ENCODE measurements at places on chromosomes 7 and 10.
A peak's percentile ranks its signal among the peaks of the same experiment; 100 is the strongest.

DNA sequence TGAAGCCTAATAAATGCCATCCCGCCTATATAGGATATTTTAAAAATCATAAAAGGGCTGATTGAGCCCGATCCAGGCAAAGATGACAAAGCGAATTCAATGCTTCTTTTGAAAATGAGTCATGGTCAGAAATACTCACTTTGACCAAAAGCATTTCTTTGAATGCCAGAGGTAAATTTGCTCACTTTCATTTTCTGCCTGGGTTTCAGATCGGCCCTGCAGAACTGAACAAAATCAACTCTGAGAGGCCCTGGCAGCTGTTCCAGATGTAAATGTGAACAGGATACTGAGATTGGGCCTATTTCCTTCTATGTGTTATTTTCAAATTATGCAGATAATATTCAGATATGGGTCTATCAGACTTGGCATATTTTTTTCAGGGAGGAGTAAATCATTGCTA, 114.8 kb upstream of the ARID5B start:
- DNase-seq, result no peak

- DNase-seq, result no peak
These were observed 459.9 kb downstream of the PLXNA4 start for GRCh38 chr7:132116369-132116768.

- no peak for DNase-seq
These were observed 58.3 kb downstream of the VCL start for GRCh38 chr10:74056050-74056818.

- DNase-seq, result no peak
These were observed 3.0 kb upstream of the MKX start for GRCh38 chr10:27748601-27749000.

DNA sequence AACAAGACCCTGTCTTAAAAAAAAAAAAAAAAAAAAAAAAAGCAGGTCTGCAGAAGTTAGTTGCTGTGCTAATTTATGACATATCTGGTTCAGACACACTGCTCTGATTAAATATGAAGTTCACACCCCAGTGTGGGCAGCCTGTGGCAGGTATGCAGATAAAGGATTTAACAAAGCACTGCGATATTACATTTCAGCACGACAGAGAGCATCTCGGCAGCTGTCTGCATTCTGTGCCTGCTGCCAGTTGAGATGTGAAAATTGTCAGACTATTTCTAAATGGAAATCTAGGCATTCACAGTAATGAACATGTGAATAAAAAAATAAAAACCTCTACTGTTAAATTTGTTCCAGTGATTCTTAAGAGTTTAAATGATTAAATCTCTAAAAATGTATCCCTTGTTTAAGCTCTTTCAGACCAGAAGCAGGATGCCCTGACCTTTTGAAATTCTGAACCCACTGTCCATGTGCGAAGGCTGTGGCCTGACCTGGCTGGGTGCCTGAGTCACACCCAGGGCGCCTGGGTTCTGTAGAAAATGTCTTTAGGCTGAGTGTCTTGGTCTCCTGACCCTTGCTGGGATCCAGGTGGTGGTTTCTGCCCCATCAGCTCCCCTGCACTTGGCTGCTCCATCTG, 272.9 kb downstream of the WDR37 start:
- DNase-seq, result no peak

GRCh38 chr7:50206453-50207250, 97.9 kb upstream of the IKZF1 start:
- DNase-seq, result no peak

DNA sequence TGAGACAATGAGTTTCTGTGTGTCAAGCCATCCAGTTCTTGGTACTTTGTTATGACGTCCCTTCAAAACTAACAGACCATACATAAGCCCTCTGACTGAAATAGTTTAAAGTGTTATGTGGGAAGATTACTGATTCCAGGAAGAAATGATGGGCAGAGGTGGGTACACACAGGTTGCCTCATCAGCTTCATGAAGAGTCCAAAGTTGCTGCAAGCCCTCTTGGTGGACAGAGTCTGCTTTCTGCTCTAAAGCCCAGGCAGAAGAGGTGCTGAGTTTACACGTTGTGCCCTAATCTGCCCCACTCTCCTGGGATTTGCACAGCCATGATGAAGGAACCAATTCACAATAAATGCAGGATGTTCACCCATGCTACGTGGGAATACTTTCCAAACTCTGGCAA, 187.4 kb downstream of the PARD3 start:
- DNase-seq, result no peak

DNA sequence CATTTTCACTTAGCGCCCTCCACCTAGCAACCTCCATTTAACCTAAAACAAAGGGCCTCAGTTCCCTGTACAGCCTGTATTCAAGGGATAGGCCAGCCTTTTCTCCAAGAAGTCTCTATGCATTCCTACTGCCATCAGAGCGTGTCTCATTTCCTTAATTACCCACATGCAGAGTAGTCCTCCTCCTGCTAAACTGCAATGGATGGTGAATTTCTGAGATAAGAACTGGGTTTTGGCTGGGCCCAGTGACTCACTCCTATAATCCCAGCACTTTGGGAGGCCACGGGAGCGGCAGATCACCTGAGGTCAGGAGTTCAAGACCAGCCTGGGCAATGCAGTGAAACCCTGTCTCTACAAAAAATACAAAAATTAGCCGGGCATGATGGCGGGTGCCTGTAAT, 71.1 kb upstream of the GPR158 start:
- DNase-seq, result no peak

DNA sequence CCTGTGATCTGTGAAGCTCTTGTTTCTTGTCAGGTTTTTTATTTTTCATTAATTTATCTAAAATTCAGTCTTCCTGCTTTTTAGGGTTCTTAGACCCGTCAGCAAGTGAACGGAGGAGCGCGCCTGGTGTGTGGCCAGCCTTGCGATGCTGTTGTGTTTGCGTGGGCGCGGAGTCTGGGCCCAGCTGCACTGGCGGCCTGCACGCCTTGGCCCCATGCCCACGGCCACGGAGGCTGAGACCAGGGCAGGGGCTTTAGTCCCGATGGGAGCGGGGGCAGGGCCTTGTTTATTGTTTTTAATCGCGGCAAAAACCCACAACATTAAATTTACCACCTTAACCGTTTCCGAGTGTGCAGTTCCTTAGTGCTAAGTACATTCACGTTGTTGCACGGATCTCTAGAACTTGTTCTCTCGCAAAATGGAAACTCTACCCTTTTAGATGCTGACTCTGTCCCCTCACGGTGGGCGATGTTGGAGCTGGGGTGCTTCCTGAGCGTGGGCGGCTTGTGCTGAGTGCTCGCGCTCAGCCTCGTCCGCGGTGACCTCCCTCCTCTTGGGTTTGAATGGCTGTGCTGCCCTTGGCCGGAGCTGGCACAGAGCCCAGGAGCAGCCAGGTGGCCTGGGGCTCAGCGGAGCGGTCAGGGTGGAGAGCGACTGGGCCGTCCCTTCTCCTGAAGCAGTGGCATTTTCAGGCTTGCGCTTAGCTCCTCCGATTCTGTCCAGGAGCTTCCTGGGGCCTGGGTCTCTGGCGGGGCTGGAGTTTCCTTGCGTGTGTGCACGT, 69.1 kb downstream of the INPP5A start:
- DNase-seq, result no peak

- no peak for DNase-seq
These were observed 132.6 kb downstream of the VPS50 start for GRCh38 chr7:93364806-93365205.

- no peak for DNase-seq
These were observed 33.1 kb downstream of the PDSS1 start for GRCh38 chr10:26730552-26730951.

- peak; percentile 83 for DNase-seq
These were observed 82.2 kb downstream of the PIK3CG start for GRCh38 chr7:106947244-106947728.

DNA sequence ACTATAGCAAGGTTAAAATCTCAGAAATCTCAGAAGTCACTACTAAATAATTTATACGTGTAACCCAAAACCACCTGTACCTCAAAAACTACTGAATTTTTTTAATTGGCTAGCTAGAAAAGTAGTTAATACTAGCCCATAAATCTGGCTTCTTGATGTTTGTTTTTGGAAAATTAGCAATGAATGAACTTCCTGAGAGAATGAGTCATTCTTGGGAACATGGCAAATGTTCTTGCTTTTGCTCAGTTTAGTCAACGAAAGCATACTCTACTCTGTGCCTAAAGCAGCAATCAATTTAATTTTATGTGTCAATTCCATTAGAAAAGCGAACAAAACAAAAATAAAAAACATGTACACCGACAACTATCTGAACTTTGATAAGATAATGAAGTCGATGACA, 69.2 kb downstream of the SEMA3E start:
- no peak for DNase-seq

DNA sequence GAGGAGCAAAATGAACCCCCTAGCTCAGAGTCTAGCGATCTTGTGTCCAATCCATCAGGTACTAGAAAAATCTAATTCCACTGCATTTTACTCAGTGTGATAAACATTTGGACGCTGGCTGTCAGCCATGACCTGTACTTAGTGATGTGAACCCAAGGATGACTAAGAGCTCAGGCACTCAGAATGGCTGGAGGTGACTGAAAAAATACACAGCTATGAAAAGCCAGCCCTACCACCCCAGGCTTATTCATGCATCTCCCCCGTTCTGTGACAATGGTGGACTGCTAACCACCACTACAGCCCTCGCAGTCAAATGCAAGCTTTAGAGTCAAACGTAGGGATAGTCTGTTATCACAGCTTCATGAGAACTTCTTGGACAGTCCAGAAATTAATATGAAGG, 14.9 kb downstream of the AFAP1L2 start:
- DNase-seq, result no peak

GRCh38 chr10:60069311-60069710, 163.0 kb upstream of the CCDC6 start:
- no peak for DNase-seq

- DNase-seq, result no peak
These were observed 10.7 kb upstream of the FHIP2A start for GRCh38 chr10:114810926-114811325.

DNA sequence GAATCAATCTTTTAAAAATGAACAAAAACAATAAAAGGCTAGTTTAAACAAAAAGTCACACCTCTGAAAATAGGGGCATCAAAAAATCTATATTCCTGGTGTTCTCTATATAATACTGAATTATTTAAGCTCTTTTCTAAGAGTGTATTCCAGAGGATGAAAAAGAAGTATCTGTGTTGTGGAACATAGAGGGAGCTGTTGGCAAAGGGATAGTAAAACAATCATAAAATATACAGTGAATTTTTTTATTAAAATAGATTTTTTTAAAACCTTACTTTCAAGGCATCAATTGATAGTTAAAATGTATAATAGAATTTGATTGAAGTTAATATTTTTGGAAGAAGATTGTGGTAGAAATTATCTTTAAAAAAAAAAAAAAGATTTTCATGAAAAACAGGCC, 1409.1 kb upstream of the CELF2 start:
- no peak for DNase-seq

DNA sequence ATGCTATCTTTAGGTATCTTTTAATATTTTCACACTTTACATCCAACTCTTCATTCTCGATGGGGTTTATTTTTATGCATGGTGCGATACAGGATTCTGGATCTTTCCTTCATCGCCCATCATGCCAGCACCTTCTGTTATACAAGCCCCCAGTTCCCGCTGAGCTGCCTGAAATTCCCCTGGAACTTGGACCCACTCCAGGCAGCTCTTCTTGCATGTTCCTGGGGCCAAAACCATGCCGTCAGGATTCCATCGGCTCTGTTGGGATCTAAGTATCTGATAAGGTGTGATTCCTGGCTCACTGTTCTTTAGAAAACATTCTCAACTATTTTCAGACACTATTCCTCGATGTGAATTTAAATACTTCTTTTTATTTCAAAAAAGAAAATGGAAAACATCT, 40.5 kb upstream of the PPP2R2D start:
- no peak for DNase-seq

Data from neural progenitor cell (in vitro differentiated cells).